ENCODE measurements at places on chromosomes 12 and 14.

DNA sequence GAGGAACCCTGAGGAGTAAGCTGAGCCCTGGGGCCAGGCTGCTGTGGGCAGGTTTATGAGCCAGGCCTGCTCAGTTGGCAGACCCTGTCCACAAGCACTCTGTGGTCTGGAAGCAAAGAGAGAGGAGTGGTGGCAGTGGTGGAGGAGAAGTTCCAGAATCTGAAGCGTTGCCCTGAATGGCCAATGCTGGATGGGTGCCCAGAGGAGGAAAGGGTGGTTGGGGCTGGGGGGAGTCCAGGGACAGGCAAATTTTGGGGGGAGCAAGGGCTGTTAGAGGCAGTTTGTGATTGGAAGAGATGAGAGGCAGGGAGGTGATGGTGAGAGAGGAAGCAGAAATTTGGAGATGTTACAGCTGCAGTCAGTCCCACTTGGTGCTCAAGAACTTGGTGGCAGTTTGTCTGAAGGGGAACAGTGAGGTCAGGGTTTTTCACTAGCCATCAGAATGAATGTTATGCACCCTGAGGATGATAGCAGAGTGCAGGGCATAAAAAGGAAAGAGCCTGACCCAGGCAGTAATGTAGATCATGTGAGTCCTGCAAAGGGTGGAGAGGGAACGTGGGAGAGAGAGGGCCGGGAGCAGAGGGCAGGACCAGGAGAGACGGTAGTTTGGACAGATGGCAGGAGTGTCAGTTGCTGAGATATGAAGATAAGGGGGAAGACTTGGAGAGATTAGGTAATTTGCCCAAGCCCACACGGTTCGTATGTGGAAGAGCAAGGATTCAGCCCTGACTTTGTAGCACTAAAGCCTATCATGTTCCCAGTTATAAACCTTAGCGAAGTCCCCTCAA, 51.2 kb downstream of the GALNT8 start:
- no peak for DNase-seq

DNA sequence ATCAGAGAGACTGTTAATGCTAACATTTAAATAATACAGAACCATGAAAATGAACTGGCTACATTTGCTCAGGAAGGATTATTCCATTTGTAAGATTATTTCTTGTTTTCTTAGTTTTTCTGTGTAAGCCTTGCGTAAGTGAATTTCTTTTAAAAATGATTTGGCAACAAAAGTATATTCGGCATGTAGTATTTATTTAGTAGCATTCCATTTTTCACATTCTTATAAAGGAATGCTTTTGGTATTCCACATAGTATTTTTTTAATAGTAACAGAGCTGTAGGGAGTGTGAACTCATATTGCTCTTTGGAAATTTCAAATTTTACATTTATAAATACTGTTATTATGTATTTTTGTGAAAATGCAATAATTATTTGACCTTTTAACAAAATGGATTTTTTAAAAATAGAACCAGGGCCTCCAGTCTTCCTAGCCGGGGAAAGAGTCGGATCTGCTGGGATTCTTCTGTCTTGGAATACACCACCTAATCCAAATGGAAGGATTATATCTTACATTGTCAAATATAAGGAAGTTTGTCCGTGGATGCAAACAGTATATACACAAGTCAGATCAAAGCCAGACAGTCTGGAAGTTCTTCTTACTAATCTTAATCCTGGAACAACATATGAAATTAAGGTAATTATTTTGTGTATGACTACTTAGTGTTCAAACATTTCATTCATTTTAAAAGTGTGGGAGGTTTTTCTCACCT, 1.2 kb downstream of the PTPRQ start:
- no peak for DNase-seq

DNA sequence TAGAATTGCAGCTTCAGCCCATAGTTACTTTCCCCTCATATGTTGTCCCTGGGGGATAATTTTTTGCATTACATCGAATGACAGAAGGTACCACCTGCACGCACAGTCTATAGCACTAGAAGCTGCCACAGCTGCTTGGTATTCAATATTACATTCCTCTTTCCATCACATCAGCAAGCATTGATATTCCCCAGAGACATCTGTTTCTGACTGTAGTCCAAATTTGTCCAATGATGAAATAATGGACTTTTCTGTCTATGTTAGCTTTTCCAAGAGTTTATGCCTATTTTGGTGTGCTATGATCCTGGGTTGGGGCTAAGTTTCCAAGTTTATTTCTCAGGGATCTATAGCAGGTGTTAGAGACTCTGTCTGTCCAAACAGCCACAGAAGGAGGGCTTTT, 335.4 kb downstream of the LRIG3 start:
- DNase-seq: no peak

DNA sequence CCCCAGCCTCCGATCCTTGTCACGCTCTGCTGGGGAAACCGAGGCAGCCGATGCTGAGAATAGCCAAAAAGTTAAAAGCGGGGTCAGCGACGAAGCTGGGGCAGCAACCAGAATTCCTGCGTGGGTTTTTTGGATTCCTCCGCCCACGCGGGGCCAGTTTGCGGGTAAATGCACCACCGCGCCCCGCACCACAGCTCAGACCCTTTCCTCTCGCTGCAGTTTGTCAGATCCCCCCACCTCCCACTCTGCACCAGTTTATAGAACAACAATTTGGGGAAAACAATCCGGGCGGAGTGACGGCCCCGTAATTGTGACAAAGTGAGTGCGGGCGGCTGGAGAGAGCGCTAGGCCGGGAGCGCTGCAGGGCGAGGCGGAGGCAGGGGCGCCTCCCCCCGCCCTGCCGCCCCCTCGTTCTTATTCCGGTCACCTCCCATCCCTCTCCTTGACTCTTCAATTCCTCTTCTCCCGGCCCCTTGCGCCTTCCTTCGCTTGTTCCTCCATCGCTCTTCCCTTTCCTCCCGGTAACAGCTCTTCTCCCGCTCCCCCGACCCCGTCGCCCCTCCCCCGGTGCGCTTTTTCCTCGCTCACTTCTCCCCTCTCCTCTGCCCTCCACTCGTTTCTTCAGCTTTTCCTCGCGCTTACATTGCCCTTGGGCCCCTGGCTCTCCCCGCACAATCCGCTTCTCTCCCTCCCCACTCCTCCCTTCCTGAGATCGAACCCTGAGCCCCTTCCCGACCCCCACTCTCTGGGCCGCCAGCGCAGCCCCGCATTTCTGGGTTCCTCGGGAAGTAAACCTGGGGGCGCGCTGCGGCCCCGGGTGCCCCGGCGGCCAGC, 646 bp upstream of the DNAJC22 start:
- DNase-seq: no peak
